ENCODE measurements at places on chromosomes 2 and 18. TPM values are rescaled to one million over a fixed set of nuclear protein-coding genes. Genes with fewer than 3 reads are reported as not detected.
A peak's percentile ranks its signal among the peaks of the same experiment; 100 is the strongest.

The SULT6B1 gene
- total RNA-seq: not detected

The ANKRD29 gene
- total RNA-seq: 10.3 TPM

The ITPRIPL1 gene
- total RNA-seq: 4.7 TPM

The CSRNP3 gene
- not detected for total RNA-seq

The FKBP1B gene
- total RNA-seq: not detected

The PIK3C3 gene
- 14.3 TPM for total RNA-seq

The UBXN2A gene
- 16.0 TPM for total RNA-seq

The MYO5B gene
- total RNA-seq: 8.8 TPM

The TCF4 gene
- 43.1 TPM for total RNA-seq

The GALNT3 gene
- total RNA-seq: 7.7 TPM

GRCh38 chr2:201432621-201433393, 18.5 kb downstream of the TRAK2 start:
- DNase-seq: no peak

GRCh38 chr2:239165206-239165831, 235.5 kb downstream of the HDAC4 start:
- DNase-seq: no peak

- no peak for DNase-seq
These were observed 393.8 kb upstream of the CYRIA start for GRCh38 chr2:17059458-17059857.

- DNase-seq: no peak
These were observed 184.0 kb downstream of the PDE11A start for GRCh38 chr2:177888581-177888980.

GRCh38 chr2:121189661-121190381, 95.2 kb downstream of the TFCP2L1 start:
- no peak for DNase-seq

GRCh38 chr2:240269380-240269779, 128.9 kb upstream of the OTOS start:
- no peak for DNase-seq

DNA sequence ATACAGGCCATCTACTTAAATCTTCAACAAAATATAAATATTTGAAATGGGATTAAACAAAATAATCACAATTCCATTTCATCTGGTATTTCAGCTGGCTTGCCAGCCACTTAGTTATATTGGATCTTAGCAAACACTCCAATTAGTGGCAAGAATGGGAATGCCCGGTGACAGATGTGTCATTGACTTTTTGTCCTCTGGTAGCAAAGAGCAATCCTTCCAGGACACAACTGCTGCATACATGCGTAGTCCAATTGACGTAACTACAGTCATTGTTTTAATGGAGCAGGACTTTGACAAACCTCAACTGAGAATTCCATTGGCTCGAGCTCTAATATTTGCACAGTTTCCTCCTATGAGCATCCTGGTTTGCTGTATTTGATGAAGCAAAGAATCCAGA, 69.9 kb downstream of the RNF152 start:
- DNase-seq: no peak

DNA sequence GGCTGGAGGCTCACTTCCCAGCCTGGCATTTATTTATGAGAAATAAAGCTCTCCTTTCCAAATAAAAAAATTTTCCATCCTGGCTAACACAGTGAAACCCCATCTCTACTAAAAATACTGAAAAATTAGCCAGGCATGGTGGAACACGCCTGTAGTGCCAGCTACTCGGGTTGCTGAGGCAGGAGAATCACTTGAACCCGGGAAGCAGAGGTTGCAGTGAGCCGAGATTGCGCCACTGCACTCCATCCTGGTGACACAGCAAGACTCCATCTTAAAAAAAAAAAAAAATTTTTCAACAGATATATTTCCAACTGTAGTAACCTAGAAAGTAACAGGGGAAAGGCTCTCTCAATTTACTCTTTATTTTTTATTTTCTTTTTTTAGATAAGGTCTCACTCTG, 6.1 kb upstream of the PCBP1 start:
- DNase-seq: no peak

GRCh38 chr18:29188760-29189159, 1011.8 kb upstream of the CDH2 start:
- DNase-seq: no peak

GRCh38 chr2:149613704-149614103, 26.1 kb upstream of the MMADHC start:
- no peak for DNase-seq

GRCh38 chr2:214450118-214450894, 39.5 kb downstream of the VWC2L start:
- DNase-seq: no peak

DNA sequence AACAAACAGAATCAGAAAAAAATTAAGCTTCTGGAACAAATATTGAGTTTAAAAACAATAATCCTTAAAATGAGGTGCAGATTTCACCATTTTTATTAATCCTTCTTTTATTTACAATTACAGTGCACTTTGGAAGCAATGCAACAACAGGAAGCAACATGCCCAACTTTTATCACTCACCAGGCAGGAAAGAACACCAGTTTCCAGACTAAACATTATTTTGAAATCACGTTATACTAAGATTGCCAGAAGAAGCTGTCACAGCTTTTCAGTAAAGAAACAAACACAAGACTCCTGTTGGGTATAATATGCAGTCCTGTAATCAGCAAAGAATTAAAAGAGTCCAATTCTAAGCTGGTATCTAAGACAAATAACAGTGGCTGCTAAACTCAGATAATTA, 137.9 kb upstream of the ZC3H15 start:
- DNase-seq: peak; percentile 7

GRCh38 chr2:144648837-144649465, 129.0 kb upstream of the ZEB2 start:
- peak; percentile 66 for DNase-seq

DNA sequence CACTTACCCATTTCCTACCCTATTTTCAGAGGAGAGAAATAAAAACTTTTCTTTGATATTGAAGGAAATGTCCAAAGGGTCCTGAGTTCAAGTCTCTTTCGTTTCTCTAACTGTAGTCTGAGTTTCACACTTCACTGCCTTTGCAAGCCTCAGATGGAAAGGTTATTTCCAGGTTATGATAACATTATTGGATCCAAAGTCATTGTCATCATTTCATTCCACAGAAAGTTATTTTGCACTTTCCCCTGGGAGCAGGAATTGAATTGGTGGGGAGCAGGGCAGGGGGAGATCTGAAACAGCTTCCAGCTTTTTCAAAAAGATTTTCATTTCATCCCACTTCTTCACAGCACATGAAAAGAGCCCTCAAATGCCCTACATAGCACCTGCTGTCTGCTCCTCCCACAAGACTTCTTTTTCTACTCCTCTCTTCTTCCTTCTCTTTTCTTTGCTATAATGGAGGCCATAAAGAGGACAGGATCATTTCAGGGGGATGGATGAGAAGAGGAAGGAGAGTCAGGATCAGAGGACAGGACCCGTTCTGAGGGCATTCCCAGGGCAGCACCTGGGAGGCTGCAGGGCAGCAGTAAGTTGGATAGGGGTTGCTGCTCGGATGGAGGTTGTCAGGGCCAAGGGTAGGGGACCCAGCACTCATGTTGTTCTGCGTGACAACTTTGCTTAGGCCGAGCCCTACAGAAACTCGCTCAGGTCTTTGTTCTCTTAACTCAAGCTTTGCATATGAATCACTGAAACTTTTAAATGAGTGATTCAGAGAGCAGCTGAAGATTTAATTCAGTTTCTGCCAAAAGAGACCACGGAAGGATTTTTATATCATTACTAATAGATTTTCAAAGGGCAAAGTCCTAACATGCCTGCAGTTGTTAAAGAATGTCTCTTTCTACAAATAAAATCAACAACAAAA, 11.4 kb upstream of the GALNT5 start:
- DNase-seq: peak; percentile 67

GRCh38 chr2:69685321-69686048, 41.9 kb upstream of the AAK1 start:
- DNase-seq: peak; percentile 54

DNA sequence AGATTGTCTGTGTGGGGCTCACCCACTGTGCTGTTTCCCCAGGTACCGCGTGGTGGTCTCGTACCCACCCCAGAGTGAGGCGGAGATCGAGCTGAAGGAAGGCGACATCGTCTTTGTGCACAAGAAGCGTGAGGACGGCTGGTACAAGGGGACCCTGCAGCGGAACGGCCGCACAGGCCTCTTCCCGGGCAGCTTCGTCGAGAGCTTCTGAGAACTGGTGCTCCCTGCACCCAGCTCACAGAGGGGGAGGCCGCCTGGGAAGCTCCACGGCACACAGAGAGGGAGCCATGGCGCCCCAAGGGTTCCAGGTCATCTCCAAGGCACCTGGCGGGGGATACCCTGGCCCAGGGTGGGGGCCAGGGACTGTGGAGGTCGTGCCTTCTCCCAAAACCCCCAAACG, 112.3 kb downstream of the SEPTIN10 start:
- no peak for DNase-seq

DNA sequence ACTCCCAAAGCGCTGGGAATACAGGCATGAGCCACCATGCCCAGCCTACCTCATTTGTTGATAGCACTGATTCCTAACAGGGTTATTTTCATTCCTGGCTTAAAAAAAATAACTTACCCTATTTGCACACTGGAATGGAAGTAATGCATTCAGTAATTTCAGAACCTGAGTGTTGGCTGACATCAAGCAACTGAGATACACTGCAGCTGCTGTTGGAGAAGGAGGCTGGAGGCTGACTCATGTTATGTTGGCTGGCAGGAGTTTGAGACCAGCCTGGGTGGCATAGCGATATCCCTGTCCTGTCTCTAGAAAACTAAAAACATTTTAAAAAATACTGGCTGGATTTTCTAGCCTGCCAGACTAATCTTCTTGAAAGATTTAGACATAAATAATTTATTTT, 385.1 kb upstream of the MEX3C start:
- DNase-seq: peak; percentile 14

DNA sequence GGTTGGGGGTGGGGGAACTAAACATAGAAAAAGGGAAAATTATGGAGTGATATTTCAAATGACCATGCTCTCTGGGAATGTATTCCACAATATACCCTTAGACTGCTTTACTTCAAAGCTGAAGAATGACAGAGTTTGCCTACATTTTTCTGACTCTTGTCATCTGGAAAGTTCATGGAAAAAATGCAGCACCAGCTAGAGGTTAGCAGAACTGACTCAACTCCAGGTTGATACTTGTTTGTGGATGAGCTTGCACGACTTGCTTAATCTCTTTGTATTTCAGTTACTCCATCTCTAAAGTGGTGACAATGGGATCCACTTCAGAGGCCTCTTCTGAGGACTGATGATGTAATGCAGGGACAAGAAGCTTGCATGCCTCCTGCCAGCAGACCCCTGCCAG, 824.0 kb upstream of the ID2 start:
- DNase-seq: no peak

DNA sequence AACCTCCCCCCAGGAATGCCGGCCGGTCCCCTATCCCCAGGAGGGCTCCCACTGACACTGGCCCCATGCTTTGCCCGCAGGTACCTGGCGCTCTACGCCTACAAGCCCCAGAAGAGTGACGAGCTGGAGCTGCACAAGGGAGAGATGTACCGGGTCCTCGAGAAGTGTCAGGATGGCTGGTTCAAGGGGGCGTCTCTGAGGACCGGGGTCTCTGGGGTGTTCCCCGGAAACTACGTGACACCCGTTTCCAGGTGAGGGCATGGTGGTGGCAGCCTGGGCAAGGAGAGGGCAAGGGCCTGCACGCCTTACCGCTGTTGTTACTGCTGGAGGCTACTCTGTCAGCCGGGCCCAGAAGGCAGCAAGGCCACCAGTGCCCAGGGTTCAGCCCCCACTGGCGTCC, 181.3 kb downstream of the SEPTIN10 start:
- no peak for DNase-seq

DNA sequence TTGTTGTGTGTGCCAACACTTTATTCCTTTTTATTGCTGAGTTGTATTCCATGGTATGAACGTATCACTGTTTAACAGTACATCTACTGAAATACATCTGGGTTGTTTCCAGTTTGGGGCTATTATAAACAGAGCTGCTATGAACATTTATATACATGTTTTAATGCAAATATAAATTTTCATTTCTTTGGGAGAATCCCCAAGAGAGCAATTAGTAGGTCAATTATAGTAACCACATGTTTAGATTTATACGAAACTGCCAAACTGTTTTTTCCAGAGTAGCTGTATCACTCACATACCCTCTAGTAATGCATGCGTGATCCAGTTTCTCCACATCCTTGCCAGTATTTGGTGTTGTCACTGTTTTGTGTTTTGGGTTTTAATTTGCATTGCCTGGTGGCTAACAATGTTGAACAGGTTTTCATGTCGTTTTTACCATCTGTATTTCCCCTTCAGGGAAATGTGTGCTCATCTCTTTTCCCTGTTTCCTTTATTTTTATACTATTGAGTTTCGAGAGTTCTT, 81.0 kb downstream of the TMEM131 start:
- DNase-seq: no peak

GRCh38 chr2:197993363-197993762, 189.0 kb downstream of the PLCL1 start:
- no peak for DNase-seq

GRCh38 chr18:64589000-64589399, 440.1 kb upstream of the LINC00305 start:
- DNase-seq: no peak

Measured in MG63 (cell line).